HS-27A (cell line): ENCODE measurements at places on chromosomes 3 and 15.

DNA sequence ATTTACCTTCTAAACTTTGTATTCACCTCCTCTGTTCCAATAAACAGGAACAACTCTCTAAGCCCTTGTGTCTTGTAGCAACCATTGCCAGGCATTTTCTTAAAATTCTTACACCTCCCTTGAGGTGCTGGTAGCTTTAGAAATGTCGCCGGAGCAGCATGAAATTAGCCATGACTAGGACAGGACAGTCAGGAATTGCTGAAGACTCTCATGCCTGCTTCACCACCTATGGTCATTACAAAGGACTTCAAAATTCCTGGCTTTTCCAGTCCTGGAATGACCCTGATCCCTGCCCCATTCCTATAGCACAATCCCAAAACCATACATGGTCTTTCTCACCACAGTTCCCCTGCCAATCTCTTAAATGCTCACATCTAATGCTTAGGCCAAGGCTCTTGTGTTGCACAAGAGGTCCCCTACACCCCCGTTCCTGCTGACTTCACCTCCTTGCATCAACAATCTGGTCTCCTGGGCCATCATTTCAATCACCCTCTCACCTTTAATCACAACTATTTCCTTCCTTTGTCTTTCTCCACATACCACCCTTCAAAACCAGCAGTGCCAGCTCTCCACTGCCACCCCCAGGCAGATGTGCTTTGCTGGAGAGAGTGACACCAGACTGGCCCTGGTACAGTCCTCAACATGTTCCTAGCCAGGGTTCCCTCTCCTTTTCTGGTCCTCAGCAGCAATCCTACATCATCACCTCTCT, 113.2 kb upstream of the TJP1 start:
- DNase-seq = no peak

GRCh38 chr3:48535578-48535977, 21.0 kb downstream of the PFKFB4 start:
- DNase-seq = no peak

DNA sequence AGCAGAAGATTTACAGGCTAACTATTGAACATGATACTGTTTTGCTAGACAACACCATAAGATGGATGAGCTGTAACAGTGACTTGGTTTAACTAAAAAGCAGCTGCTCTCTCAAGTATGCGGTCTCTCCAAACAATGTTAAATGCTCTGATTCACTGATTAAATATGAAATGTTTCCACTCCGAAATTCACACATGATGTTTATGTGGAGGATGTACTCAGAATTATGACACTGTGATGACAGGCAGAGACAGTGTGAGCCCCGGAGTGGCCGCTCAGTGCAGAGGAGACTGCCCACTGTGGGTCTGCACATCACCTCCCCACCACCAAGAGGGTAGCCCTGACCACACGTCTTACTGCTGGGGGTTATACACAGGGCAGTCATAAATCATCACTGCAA, 83.9 kb upstream of the MEX3B start:
- peak; percentile 96 for DNase-seq

DNA sequence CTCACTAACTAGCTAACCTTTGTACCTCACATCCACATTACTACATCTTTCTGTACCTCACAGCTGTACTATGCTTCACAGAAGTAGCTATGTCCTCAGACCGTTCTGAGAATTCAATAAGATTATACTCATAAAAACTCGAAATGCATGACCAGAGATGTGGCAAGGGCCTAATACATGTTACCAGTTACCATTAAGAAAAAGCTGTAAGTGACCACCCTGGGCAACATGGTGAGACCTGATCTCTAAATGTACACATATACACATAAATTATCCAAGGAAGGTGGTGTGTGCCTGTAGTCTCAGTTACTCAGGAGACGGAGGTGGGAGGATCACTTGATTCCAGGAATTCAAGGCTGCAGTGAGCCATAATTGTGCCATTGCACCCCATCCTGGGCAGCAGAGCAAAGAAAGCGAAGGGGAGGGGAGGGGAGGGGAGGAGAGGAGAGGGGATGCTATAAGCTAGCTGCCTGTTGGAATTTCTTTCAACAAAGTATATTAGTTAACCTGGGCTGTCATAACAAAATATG, 482.6 kb upstream of the ZNF717 start:
- no peak for DNase-seq

GRCh38 chr3:169345662-169346331, 317.7 kb downstream of the MECOM start:
- DNase-seq = no peak

GRCh38 chr3:60810881-60811280, 440.4 kb downstream of the FHIT start:
- DNase-seq = no peak

DNA sequence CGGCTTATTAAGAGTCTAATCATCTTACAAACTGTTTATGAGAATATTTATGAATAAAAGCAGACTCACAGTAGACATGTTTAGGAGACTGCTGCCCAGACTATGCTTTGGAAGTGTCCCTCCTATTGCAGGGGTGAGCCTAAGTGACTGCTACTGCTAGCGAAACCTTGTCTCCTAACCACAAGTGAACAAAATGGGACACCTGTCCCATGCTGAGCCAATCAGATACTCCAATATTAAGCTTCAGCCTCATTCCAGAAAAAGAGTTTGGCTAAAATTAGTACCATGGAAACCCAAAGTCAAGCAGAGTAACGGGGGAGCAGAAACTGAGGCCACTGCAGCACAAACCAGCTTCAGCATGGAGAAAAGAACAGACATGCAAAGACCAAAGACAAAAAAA, 4.6 kb downstream of the DENND6A start:
- DNase-seq = no peak

- DNase-seq = no peak
Observed at GRCh38 chr3:72116226-72116625, 331.3 kb upstream of the PROK2 start.

DNA sequence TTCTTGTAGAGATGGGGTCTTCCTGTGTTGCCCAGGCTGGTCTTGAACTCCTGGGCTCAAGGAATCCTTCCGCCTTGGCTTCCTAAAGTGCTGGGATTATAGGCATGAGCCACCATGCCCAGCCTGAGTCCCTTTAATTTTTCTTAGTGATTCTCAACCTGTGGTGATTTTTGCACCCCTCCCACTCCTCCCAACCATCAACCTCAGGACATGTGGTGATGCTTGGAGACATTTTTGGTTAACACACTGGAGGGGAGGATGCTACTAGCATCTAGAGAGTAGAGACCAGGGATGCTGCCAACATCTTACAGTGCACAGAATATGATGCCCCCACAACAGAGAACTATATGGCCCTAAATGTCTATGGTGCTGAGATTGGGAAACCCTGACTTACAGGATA, 83.0 kb upstream of the LMOD3 start:
- no peak for DNase-seq

GRCh38 chr3:151777880-151778279, 36.0 kb upstream of the AADAC start:
- DNase-seq = no peak

- peak; percentile 38 for DNase-seq
Observed at GRCh38 chr3:143975554-143976152, 4.0 kb downstream of the DIPK2A start.

DNA sequence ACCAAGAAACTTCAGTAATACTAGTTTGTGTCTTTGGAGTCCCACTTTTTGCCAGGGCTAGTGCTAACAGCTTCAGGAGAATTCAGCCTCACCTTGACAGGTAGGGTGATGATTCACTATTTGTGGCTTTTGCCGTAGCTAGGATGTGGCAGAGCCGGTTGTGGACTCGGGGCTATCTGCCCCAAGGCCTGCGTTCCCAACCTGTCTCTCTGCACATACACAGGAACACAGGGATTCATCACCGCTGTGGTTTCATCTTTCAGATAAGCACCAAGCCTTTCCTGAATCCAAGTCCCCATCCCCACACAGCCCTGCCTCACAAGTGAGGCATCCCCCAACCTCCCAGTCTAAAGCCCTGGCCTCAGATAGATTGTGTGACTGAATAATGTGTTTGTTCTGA, 45.2 kb upstream of the POLG start:
- no peak for DNase-seq

DNA sequence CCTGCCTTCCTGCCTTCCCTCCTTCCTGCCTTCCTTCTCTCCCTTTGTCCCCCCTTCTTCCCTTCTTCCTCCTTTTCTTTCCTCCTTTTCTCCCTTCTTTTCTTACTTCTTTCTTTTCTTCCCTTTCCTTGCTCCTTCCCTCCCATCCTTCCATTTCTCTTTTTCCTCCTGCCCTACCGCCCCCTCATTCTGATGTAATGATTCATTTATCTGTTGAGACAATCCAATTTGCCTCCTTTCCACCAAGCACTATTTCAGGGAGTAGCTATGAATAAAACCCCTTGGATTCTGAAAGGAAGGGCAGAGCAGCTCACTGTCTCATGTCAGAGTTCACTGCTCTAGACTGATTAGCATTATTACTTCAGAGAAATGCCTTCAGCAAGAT, 462.6 kb downstream of the PDCD6IP start:
- DNase-seq = no peak

DNA sequence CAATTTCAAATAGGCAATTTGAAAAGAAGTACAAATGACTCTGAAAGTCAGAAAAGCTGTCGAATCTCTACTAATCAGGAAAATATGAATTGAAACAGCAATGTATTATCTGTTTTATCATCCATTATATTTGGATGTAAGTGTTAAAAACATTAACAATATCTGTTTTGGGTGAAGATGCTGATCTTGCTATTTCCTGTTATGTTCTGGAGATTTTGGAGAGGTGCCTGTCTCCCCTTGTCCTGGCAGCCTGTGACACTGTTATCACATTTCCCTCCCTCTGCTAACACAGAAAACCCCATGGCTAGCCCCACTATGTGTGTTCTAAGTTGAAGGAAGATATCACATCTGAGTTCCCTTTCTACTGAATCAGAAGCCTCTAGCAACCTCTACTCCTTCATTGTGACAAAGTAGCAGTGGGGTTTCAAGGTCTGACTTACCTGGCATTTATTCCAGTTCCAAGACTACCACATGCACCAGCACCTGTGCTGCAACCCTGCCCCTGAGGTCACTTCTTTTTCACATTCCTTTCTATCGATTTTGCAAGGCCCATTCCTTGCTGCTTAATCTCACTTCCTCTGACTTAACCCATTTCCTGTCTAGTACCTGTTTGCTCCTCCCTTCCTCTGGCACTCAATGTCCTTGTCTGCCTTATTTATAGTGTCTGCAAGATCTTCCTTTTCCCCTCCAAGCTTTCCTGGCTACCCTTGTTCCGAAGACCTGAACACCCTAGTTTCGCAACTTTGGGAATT, 95.5 kb upstream of the COL8A1 start:
- DNase-seq = no peak

DNA sequence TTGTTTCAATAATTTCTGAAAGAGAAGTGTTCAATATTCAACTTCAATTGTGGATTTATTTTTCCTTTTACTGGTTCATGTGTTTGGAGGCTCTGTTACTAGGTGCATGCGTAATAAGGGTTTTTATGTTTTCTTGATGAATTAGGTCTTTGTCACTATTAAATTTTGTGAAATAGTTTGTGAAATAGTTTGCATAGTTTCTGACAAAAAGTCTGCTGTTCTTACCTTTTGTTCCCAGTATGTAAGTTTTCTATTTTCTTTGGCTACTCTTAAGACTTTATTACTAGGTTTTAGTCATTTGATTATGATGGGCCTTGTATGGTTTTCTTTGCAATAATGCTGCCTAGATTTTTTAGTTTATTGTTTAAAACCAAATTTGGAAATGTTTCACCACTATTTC, 38.0 kb downstream of the MEF2A start:
- DNase-seq = no peak

GRCh38 chr3:45414341-45414740, 26.0 kb downstream of the LARS2 start:
- no peak for DNase-seq
